T-helper 22 cell (primary cell): ENCODE measurements at places on chromosomes 2 and 18.
A peak's percentile ranks its signal among the peaks of the same experiment; 100 is the strongest.

DNA sequence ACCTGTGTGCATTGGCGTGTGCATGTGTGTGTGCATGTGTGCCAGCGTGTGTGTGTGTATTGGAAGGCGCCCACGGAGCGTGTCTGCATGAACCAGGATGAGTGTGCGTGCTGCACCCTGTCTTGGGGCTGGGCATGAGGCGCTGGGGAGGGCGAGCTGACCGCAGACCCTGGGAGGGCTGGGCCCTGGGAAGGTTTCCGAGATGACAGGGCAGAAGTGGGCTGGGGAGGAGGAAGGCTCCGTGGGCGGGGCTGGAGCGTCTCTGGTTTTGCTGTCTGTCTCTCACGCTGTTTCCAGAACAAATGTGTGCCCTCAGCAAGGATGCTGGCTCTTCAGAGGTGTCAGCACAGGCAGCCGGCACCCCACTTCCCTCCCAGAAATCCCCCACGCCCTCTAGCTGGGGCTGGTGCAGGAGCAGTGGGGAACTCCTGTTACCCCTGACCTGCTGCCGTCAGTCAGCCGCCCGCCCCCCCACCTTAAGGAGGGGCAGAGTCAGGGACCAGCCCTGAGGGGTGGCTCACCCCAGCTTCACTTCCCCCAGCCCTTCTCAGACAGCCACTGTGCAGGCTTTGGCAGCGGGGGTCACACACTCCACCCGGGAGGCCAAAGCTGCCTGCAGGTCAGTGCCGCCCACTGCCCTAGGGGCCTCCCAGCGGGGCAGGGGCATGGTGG, at the start of gene GPR35:
GPR35 (plus strand) TSS at position 531 of the 672 bp plus-strand sequence. CDS start 4,473 bp downstream, outside the sequence.
- DNase-seq, result peak; percentile 87

- DNase-seq, result no peak
Measured at GRCh38 chr2:109199790-109200189, 70.8 kb downstream of the SH3RF3 start.

- no peak for DNase-seq
Measured at GRCh38 chr2:241224851-241225438, 36.5 kb downstream of the ANO7 start.

DNA sequence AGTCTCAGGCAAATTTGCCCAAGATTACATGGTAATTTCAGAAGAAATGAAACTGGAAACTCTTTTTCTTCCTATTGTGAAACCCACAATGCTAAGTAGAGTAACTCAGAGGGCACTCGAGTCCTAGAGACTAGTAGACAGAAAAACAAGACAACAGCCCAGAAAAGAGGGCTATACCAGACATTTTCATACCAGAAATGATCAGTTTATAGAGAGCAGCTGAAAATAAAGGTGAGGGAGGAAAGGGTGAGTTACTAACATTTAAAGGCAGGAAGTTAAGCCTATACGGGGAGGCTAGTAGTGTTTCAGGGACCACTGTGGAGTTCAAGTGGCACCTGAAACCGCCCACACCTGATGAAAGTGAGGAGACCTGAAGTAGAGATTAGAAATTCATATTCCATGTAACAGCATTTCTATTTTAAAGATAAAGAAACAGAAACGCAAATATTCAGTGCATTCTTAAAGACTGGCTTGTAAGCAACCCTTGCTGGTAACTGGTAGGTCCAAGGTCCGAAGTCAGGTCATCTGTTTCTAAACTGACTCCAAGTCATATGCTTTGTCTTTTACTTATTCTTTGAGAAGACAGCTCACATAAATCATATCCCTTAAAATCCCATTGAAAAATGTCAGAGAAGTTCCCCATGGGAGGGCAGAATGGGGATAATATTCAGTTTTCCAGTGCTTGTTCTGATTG, 145.1 kb upstream of the ITGB6 start:
- no peak for DNase-seq

DNA sequence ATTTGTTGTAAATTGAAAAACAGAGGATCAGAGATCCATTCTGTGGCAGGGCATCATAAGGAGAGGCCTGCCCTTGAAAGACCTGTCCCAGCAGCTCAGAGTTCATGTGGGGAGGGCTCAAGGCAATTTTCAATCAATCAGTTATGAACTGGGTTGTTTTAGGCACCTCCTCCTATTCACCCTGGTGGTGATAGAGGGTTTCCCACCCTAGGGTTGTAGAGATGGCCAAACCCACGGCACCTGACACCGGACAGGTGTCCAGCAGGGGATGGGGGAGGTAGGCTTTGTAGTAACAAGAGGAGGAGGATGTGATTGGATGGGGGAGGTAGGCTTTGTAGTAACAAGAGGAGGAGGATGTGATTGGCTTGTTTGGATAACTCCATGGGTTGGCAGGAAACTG, 205.7 kb downstream of the SOCS6 start:
- DNase-seq, result no peak
